ENCODE measurements at places on chromosomes 1 and 21. TPM values are rescaled to one million over a fixed set of nuclear protein-coding genes. Genes with fewer than 3 reads are reported as not detected.

Gene NDUFV3
- total RNA-seq = 42.8 TPM

Gene SLC2A5
- total RNA-seq = 14.7 TPM

Gene LCE1D
- not detected for total RNA-seq

Gene KCND3
- 16.6 TPM for total RNA-seq

Gene CD5L
- total RNA-seq = 0.28 TPM
